ENCODE measurements at places on chromosomes 6 and 20. TPM values are rescaled to one million over a fixed set of nuclear protein-coding genes. Genes with fewer than 3 reads are reported as not detected.

MATN4 gene
- 5.1 TPM for total RNA-seq

SEL1L2 gene
- total RNA-seq, result not detected

FRS3 gene
- 4.9 TPM for total RNA-seq

SLC22A16 gene
- not detected for total RNA-seq
